T-helper 17 cell (primary cell): ENCODE measurements at places on chromosomes 3 and 15. TPM values are rescaled to one million over a fixed set of nuclear protein-coding genes. Genes with fewer than 3 reads are reported as not detected.

DNA sequence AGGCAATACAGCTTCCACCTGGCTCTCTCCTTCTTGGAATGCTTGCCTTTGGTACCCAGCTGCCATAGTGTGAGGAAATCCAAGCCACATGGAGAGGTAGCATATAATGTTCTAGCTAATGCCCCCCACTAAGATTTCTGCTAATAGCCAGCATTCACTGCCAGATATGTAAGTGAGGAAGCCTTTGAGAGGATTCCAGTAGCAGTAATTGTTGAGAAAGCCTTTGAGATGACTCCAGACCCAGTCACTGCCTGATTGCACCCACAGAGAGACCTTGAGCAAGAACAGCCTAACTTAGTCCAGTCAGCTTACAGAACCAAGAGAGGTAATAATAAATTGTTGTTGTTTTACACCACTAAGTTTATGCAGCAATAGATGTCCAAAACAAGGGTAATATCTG is 63.1 kb downstream of the STRIT1 start:
- H3K4me1 ChIP-seq, result no peaks in the 10 kb centered on the region
- no peak for DNase-seq
- H3K27ac ChIP-seq, result no peak overlapping the region
- H3K4me3 ChIP-seq, result no peak overlapping the region
- no peaks in the 10 kb centered on the region for H3K27me3 ChIP-seq

Gene P2RY1
- total RNA-seq, result 2.9 TPM

Gene NRG4
- total RNA-seq, result not detected

- H3K4me3 ChIP-seq, result no peak overlapping the region
- H3K36me3 ChIP-seq, result peaks cover 4% of the 10 kb centered on the region
- peaks cover 3% of the 10 kb centered on the region for H3K4me1 ChIP-seq
- DNase-seq, result no peak
Measured at GRCh38 chr3:143266511-143266910, 146.9 kb downstream of the CHST2 start.

DNA sequence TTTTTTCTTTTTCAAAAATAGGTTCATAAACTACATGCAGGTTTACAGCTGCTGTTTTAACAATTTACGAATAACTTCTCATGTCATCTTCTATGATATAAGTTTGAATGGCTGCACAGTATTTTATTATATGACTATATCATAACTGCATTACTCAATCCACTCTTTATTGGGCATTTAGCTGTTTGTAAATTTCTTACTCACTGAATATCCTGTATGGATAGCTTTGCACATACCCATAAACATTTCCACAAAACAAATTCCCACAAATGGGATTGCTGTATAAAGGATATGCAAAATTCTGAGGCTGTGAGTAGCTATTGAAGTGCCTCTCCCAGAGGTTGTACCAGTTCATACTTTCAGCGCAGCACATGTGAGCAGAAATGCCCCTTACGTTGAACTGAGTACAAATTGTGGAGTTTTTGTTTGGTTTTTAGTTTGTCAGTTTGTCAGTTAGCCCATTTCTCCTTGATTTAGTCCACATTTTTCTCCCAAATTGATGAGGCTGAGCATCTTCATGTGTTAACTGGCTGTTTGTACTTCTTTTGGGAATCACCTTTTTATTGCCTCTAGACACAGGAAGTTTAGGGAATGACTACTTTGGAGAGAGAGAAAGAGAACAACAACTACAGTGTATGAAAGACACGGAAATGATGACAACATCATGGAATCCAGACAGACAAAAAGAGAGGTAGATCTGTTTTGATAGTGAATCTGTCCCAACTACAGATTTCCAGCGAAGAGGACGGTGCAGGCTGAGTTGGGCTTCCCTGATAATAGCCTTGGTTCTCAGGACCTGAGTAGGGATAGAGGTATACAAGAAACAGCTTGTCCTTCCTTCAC is 24.8 kb downstream of the TTC23 start:
- no peak overlapping the region for H3K27ac ChIP-seq
- peaks cover 9% of the 10 kb centered on the region for H3K27me3 ChIP-seq
- peaks cover 9% of the 10 kb centered on the region for H3K36me3 ChIP-seq
- DNase-seq, result no peak
- peaks cover 4% of the 10 kb centered on the region for H3K4me1 ChIP-seq
- H3K4me3 ChIP-seq, result no peak overlapping the region

Gene EXOSC7
- 36.5 TPM for total RNA-seq
